Activated effector memory CD4-positive, alpha-beta T cell treated with Interleukin-2 at 50 U/mL for 16 hours (primary cell): ENCODE measurements at places on chromosomes 5 and 9.

DNA sequence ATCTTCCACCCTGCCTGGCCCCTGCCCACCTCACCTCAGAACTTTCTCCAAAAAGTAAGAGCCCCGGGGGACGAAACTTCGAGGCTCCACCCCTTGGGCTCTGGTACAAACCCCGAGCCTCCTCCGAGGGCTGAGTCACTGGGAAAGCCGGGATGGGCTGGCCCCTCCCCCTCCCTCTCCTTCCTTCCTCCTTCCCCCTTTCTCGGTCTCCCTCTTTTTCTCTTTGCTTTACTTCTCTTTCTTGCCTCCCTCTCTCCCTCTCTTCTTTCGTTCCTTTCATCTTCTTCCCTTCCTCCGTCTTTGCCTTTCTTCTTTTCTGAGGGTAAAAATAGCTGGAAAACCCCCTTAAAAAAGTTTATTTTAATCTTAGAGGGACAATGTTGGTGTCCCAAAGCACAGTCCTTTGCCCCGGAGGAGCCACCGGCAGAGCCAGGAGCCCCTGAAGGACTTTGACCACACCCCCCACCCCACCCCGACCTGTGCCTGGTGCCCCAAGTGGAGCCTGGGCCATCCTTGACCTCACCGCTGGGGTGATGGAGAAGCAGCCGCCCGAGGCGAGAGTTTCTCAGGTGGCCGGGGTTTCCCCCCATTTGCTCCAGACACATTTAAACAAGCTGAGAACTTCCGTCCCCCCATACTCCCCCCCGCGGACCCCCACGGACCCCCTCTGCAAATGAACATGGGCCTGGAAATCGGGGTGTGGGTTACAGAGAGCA is 5.7 kb upstream of the NOTCH1 start:
- DNase-seq = no peak

- DNase-seq = no peak
These were observed 253.8 kb upstream of the POU5F2 start for GRCh38 chr5:93995126-93995621.

DNA sequence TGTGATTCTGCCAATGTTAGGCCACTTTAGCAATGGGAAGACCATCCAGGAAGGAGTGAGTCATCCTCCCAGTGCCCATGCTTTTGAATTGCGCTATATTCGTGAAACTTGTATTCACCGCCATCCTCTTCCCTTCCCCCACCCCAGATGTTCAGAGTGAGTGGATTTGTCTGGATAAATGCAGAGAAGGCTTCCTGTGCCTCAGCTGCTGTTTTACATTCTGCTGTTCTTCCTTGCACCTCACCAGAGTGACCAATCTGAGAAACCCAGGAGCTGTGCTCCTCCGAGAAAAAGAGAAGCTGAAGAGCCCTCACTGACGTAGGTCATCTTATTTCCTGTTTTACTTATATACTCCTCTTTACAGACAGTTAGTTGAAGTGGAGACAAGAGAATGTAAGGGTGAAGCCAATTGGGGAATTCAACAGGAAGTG is 24.6 kb upstream of the SVEP1 start:
- no peak for DNase-seq

DNA sequence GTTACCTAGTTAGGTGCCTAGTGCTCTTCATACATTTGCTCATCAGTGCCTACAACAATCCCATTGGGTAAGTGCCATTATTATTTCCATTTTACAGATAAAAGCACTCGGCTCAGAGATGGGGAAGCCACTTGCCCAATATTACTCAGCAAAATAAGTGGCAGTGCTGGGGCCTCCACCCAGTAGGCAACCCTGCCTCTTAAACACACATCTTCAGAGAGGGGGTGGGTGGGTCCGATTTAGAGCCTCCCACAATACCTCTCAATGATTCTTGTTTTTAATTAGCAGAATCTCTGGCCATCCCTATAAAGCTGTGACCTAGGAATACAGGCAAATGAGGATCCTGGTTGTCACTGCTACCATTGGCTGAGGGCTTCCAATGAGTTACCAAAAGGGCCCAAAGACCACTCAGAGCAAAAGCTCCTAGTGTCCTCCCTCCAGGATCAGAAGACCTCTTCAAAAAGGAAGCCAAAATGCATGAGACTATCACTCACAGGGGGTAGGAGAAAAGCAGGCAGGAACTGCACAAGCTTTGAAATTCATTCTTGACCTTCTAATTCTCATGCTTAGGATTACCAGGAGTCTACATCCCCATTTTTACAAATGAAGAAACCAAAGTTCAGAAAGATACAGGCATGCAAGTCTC is 36.1 kb upstream of the UBE2D2 start:
- no peak for DNase-seq
